Testis (tissue), 5 donors: ENCODE measurements at places on chromosomes 7 and 10. TPM values are rescaled to one million over a fixed set of nuclear protein-coding genes. Genes with fewer than 3 reads are reported as not detected.

GPR22 gene
- total RNA-seq: not detected

MYL7 gene
- total RNA-seq: 1.7 TPM

ICA1 gene
- total RNA-seq: 33.6 TPM

ZP3 gene
- total RNA-seq: 1.7 TPM

EGR2 gene
- 6.8 TPM for total RNA-seq

HMX2 gene
- 0.47 TPM for total RNA-seq

OR6V1 gene
- total RNA-seq: not detected

VAX1 gene
- total RNA-seq: 0.71 TPM

PNLIPRP1 gene
- total RNA-seq: not detected
